ENCODE measurements at places on chromosomes 2 and 18.

GRCh38 chr2:171341394-171342066, 92.3 kb downstream of the METTL8 start:
- no peak for DNase-seq

DNA sequence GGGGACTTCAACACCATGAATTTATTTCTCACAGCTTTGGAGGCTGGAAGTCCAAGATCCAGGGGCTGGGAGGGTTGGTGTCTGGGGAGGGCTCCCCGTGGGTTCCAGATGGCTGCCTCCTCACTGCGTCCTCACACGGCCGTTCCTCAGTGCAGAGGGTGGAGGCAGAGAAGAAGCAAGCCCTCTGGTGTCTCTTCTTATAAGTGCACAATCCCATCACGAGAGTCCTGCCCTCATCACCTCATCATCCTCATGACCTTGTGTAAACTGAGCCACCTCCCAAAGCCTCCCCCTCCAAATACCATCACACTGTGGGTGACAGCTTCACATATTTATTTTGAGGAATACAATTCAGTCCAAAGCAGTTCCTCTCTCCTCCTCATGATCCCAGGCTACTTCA, 26.3 kb downstream of the TMEM163 start:
- no peak for DNase-seq

DNA sequence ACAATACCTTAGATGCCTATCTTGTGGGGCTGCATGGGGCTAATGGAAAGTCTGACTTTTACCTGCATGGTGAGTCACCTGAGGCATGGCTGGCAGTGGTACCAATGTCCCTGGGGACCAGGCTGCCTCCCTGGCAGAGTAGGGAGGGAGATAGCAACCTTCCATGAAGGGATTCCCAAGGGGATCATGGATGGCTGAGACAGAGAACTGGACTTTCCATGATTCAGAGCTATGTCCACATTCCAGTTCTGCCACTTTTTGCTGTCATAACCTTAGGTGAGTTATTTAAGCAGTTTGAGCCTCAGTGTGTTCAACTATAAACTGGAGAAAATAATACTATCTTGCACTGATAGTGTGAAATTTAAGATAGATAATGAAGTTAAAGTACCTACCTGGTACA, 178.6 kb downstream of the SETBP1 start:
- DNase-seq: no peak

DNA sequence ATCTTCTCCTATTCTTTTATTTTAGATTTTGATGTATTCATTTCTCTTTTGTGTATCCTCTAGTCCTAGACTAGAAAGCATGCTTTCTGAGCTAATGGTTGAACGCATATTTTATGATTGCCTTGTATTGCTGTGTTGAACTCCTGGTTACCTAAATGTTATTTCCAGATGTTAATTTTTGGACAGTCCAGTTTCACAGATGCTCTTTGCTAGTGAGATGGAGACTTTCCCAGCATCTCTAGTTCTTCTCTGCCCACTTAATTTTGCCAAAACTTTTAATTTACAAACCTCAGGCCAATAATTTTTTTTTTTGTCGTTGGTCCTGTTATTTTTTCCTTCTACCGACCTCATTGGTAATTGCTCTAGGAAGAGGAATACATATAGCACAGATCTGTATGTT, 153.2 kb downstream of the HAUS1 start:
- DNase-seq: no peak

GRCh38 chr2:110860630-110861029, 128.3 kb downstream of the ACOXL start:
- DNase-seq: no peak

GRCh38 chr2:230932556-230933511, 7.8 kb upstream of the GPR55 start:
- no peak for DNase-seq

GRCh38 chr2:147006736-147007141, 838.1 kb upstream of the ACVR2A start:
- DNase-seq: no peak

GRCh38 chr2:177520324-177520723, 127.8 kb downstream of the AGPS start:
- DNase-seq: no peak

DNA sequence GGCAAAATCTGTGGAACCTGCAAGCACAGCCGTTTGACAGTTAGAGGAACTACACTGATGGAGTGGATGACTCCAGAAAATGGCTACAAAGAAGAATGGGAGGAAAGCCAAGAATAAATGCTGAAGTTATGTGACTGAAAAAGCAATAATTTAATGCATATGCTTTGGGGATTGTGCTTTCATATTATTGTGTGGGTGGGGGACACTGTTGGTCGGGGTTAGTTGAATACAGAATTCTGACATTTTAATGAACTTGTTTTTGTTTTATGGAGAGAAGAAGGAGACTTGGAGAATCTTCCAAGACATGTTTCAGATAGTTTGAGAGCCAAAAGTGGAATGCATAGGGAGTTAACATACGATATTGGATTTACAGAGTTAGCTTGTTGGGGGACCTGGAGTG, 68.5 kb downstream of the NRP2 start:
- no peak for DNase-seq

DNA sequence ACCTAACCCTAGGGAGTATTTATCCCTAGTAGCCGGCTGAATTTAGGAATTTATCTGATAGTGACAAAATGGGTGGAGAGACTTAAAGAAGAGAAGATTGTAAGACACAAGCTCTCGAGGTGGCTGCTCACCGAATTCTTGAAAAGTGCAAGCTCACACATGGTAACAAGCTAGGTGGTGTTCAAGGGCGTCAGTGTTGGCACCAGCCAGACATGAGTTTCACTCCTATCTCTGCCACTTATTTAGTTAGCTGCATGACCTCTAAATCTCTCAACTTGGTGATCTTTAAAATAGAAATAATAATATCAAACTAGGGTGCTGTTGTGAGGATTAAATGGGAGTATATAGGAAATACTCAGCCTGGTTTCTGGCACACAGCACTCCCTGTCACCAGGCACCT, 102.6 kb upstream of the APCDD1 start:
- DNase-seq: no peak

GRCh38 chr2:179106676-179107428, 56.9 kb upstream of the CCDC141 start:
- no peak for DNase-seq

DNA sequence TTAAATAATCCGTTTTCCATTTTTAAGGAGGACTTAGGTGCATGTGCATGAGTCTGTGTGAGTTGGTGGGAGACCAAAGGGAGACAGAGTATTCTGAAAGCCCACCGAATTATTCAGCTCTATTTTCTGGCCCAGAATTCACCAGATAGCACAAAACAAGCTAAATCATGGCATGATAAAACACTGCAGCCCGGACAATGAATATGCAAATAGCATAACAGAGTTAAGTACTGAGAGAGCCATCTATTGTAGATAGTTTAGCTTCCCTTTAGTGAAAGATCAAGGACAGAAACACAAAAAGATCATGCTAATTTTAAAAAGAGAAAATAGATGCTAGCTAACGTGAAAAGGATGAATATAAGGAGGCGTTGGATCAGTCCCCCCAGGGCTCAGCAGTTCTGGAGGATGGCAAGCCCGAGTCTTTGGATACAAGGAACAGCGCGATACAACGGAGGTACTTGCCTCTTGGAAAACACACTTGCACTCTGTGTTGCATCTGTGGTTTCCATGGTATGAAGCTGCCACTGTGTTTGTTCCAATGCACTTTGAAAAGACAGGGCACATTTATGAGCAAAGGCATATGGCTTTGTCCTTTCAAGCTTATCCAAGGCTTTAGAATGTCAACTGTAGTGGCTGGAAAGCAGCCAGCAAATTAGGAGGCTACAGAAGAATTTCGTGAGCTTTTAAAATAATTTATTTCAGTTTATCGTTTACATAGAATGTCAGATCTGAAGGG, 119.9 kb downstream of the LYPD1 start:
- DNase-seq: no peak

GRCh38 chr2:20052229-20052851, 912 bp upstream of the LAPTM4A start:
- DNase-seq: no peak

DNA sequence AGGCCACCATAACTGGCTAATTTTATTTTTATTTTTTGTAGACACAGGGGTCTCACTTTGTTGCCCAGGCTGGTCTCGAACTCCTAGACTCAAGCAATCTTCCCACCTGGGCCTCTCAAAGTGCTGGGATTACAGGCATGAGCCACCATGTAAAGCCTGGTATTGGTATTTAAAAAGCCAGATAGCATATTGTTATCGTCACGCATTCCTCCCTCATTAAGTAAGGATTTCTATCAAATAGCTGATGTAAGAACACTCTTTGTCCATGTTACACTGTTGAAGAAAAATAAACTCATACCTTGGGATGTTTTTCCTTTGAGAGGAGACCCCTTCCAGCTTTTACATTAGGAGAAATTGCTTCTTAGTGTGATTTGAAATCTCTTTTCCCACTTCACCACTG, 39.2 kb upstream of the DARS1 start:
- DNase-seq: no peak

GRCh38 chr2:239953418-239954061, 71.6 kb downstream of the NDUFA10 start:
- no peak for DNase-seq

DNA sequence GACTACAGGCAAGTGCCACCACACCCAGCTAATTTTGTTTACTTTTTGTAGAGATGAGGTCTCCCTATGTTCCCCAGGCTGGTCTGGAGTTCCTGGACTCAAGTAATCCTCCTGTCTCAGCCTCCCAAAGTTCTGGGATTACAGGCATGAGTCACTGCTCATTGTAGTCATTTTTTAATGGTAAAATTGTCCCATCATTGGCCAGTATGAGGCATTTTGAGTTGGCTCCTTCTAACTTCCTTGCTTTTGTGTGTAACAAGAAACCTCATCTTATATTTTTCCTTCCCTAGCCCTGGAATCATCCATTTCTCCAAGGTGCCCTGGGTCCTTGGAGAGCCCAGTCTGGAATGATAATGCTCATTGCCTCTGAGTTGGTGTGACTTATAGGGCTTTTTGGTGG, 148.5 kb downstream of the INHBB start:
- no peak for DNase-seq

- DNase-seq: no peak
These were observed 89.8 kb downstream of the HS6ST1 start for GRCh38 chr2:128228894-128229293.
